ENCODE measurements at places on chromosomes 7 and 10. TPM values are rescaled to one million over a fixed set of nuclear protein-coding genes. Genes with fewer than 3 reads are reported as not detected.

The ITGB8 gene
- 4.9 TPM for total RNA-seq

The GAD2 gene
- not detected for total RNA-seq

The FFAR4 gene
- 0.92 TPM for total RNA-seq

The VTI1A gene
- 36.3 TPM for total RNA-seq

The IL15RA gene
- total RNA-seq, result 11.0 TPM

The SPDYE11 gene
- not detected for total RNA-seq

The PCGF6 gene
- total RNA-seq, result 18.0 TPM

The OGDHL gene
- 1.3 TPM for total RNA-seq

The CYP2C19 gene
- 0.15 TPM for total RNA-seq

The SPDYE16 gene
- total RNA-seq, result not detected

The AKR1C3 gene
- 0.62 TPM for total RNA-seq

The FAM241B gene
- 29.1 TPM for total RNA-seq
